ACHN (cell line): ENCODE measurements at places on chromosomes 12 and 14.

DNA sequence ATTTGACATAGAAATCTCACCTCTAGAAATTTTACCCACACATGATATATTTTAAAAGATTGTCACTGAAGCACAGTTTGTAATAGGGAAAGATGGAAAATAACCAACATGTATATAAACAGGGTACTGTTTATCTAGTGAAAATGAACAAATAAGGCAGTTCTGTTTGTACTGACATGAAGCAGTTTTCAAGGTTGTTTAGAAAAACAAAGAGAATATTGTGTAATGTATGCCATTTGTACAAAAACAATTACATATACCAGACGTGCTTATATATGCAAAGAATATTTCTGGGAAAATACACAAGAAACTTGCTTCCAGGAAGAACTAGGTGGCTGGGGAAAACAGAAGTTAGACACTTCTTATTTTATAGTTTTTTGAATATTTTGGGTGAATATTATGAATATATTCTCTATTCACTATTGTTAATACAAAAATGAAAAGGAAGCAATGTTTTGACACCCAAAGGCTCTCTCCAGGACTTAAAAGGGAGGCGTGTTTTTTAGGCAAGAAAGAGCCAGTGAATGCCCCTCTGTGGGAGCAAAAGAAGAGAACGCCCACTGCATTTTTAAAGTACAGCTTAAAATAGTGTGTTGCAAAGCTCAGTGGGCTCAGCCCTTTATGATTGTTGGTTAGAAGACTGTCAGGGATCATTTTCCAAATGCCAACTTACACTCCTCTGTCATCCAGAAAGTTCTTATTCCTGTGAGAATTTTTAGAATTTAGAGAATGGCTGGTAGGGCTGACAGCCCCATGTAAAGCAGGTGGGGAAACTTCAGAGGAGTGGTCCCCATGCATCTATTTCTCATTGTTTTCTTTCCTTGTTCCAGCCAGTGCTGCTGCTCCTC lies 59.6 kb upstream of the FERMT2 start:
- no peak for DNase-seq

DNA sequence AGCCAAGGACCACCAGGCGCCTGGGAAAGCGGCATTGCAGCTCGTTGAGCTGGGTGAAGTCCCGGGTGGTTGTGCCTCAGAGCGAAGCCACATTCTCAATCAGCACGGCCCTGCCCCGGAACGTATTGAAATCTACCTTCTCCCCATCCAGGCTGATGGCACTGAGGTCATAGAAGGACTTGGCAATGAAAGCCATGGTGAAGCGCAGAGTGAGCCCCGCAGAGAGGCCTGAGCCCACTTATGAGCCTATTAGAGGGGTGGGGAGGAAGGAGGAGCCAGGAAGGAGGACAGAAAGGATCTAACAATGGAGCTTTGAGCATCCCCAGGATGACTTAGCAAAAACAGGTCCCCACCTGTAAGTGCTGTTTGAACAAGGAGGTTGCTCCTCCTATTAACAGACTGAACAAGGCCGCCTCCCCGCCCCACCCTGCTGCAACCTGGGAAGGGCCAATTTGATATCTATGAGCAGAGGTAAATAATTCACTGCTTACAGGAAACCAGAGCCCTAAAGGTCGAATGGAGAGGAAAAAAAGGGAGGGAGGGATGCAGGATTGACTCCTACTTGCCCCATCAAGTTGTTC lies at the start of gene GPX2:
TSS of gene GPX2 (minus strand) at position 215 of the 581 bp plus-strand sequence. CDS start at position 196, 19 bp downstream.
- no peak for DNase-seq

GRCh38 chr12:111074965-111075364 lies 154.6 kb upstream of the MYL2 start:
- no peak for DNase-seq

DNA sequence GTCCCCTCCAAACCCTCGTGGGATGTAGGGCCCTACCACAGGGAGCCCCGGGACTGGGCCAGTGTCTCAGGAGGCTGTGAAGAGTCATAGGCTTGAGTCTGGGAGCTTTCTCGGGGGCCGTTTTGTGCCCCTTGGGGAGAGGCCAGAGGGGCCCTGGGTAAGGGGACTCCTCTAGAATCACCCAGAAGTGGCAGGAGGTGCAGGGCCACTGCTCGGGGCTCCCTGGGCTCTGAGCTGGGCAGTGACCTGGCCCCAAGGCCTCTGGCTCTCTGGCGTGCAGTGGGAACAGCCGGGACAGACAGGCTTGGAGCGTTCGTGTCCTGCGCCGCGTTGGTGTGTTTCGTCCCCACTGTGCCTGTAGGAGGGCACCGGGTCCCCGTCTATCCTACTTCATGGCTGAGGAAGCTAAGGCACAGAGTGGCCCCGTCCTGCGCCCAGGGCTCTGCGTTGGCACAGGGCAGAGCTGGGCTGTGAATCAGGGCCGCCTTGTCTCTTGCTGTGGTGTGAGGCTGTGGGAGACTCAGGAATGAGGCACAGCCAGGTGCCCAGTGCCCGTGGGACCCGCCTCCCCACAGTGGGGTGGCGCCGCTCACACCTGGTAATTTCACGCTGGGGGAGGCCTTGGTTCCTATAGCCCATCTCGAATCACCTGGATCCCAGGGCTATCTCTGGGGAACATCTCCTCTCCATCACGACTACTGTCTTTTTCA lies 23.8 kb upstream of the KIF26A start:
- DNase-seq: no peak

DNA sequence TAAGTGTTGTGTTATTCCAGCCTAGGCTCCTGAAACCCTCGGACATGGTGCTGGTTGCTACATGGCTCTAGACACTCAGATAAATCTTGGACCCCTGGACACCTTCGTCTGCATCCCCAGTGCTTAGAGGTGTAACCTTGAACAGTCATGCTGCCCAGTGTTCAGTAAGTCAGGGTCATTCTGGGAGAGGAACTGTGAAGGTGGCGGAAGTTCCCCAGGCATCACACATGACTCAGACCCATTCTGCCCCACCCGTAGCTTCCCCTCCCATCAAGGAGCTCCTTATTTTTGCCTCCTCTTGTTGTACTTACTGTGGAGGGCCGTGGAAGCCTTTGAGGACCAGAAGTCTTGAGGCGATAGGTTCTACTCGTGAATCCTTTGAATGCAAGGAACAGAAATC lies 18.1 kb upstream of the SSPN start:
- no peak for DNase-seq

GRCh38 chr12:99783421-99783820 lies 135.9 kb downstream of the GARIN6 start:
- DNase-seq: no peak

DNA sequence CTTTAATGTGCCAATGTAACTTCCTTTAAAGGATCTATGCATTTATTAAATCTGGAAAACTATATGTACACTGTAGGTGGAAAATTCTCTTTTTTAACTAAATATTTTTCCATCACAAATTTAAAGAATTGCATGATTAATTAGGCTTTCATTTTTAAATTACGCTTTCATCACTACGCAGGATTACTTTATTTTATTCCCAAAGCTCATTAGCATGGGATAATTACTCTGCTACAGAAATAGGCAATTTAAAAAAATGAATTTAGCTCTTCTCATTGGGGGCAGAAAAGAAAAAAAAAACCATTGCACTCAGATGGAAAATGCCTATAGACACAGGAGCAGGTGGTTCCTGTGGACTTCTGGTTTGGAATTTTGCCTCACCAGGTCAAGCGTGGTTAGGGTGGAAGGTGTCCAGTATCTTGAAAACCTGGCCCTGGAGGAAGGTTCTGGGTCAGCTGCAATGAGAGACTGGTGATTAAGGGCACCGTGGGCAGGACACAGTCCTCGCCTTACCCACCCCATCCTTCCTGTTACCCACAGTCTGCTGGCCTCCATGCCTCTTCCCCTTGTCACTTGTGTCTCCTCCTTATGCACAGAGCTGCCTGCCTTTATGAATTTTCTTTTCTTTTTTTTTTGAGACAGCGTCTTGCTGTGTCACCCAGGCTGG lies 17.3 kb upstream of the RIN3 start:
- no peak for DNase-seq

GRCh38 chr12:75888874-75889613 lies 142.5 kb downstream of the PHLDA1 start:
- DNase-seq: no peak

DNA sequence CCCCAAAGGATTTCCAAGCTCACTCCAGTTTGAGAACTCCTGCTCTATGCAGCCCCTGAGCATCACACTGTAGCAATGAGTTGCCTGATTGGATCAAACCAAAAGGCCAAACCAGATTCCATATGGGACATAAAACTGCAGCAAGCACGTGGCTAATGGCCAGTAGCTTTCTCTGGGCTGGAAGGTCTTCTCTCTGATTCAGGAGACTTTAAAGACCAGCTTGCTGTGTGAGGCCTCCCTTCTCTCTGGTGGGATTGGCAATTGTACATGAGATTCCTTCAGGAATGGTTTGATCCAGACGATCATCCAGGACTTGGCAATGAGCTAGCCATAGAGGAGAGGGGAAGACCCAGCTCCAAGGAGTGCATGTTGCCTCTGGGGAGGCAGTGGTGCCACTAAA lies 50.2 kb downstream of the WSCD2 start:
- no peak for DNase-seq

DNA sequence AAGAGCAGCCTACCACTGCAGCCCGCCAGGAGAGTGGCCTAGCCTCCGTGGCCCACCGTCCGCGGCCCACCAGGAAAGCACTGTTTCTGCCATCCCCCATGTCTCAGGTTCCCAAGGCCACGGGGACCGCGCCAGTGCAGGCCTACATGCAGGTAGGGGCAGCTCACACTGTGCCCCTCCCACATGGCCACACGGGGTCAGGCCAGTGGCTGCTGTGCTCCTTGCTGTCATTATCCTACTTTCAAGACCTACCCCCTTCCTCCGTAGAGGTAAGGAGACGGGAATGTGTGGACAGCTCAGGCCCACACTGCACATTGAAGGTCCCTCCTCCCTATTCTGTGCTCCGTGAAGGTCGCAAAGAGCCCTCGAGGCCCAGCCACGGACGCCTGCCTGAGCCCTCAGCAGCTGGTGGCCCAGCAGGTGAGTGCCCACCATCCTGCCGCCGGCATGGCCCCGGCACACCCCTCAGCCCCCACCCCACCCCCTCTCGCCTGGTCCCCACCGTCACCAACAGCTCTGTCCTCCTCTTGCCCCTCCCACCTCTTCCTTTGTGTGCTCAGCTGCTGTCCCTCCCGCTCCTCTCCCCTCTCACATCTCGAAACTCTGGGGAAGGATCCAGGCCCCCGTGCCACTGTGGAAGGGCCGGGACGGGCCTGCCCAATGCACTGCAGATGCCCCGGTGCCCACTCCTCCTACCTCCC lies 10.0 kb downstream of the DDX51 start:
- no peak for DNase-seq

DNA sequence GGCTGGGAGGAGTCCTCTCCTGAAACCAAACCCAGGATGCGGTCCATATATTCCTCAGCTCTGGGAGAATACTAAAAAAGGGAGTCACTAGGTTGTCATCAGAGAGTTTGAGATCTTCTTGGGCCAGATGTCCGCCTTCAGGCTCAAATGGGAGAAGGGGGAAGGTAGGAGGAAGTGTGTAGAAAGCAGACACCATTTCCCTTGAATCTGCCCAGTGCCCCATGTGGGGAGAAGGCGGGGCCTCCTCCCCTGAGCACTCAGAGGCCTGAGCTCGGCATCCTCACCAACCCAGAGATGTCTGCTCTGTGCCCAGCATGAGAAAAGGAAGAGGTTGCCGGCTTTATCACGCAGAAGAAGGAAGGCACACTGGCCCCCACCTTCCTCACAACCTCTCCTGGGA lies 37.3 kb downstream of the LTBP2 start:
- no peak for DNase-seq

DNA sequence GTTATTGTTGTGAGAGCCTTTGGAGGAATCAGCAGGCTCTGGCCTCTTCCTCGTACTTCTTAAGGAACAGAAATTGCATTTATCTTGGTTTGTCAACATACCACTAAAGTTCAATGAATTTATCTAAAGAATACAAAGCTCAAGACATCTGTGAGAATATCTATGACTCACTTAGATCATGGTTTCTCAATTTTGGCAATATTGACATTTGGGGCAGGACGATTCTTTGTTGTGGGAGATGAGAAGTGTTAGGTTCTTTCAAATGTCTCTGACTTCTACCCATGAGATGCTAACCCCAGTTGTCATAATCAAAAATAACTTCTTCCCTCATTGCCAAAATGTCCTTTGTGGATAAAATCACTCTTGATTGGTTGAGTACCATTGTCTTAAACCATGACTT lies 1190.3 kb downstream of the GALC start:
- no peak for DNase-seq

GRCh38 chr14:73746520-73747378 lies 32.6 kb upstream of the PNMA1 start:
- no peak for DNase-seq

GRCh38 chr12:49828133-49829091 lies at the start of gene NCKAP5L:
Gene NCKAP5L (minus strand): TSS chr12:49828413. CDS start chr12:49804044, 24,369 bp downstream.
- DNase-seq: peak; percentile 99

DNA sequence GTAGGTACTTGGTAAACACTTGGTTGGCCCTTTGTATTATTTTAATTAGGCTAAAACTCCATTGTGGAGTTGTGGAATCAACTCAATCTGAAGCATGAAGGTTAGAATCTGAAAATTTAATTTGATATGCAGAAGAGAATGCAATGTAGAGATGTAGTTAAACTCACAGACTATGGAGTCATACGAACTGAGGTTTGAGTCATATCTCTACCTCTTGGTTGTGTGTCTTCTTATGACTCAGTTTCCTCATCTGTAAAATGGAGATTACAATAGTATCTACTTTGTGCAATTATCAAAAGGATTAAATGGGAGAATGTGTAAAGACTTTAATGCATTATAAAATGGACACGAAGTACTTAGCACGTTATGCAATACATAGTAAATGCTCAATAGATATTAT lies 146.0 kb upstream of the IFNG-AS1 start:
- DNase-seq: no peak

- DNase-seq: peak; percentile 25
Observed at GRCh38 chr12:11716794-11717518, 67.5 kb downstream of the ETV6 start.

GRCh38 chr12:124236625-124237031 lies 58.3 kb upstream of the RFLNA start:
- peak; percentile 62 for DNase-seq

DNA sequence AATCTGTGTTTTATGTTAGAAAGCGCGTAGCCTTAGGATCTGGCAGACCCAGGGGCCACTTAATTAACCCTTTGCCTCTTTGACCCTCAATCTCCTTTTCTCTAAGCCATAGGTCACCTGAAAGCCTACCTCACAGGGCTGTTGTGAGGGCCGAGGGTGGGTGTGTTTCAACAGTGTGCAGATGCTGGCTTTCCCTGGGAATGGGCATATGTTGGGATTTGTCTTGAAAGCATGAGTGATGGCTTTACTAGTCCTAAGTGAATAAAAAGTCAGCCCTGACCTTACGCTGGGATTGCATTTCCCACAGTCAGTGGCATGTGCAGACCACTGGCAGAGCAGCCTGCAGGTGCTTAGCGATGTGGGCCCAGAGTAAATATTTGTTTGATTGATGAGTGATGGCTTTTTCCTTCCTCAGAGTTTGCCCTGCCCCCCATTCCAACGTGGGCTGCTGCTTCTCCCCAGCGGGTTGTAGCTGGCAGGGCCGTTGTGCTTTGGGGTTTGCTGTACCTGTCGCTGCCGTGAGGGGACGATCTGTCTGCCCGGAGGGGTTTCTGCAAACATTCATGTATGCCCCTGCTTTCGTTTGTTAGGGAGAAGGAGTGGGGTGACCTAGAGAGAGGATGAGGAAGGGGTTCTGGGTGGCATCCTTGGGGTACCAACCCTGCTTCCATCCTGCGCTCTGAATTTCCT lies 31.5 kb downstream of the MEG3 start:
- DNase-seq: no peak
